H4 (cell line): ENCODE measurements at places on chromosomes 6 and 20. TPM values are rescaled to one million over a fixed set of nuclear protein-coding genes. Genes with fewer than 3 reads are reported as not detected.

GRCh38 chr6:47634210-47635047 lies 64.0 kb upstream of the ADGRF4 start:
- DNase-seq, result no peak

- no peak for DNase-seq
These were observed 85.6 kb downstream of the BFSP1 start for GRCh38 chr20:17445543-17445942.

GRCh38 chr6:74346936-74347535 lies 651.0 kb downstream of the CD109 start:
- DNase-seq, result no peak

- DNase-seq, result no peak
These were observed 43.9 kb downstream of the PLCB1 start for GRCh38 chr20:8175741-8176675.

Gene PRL
- total RNA-seq, result not detected in 2 replicates

DNA sequence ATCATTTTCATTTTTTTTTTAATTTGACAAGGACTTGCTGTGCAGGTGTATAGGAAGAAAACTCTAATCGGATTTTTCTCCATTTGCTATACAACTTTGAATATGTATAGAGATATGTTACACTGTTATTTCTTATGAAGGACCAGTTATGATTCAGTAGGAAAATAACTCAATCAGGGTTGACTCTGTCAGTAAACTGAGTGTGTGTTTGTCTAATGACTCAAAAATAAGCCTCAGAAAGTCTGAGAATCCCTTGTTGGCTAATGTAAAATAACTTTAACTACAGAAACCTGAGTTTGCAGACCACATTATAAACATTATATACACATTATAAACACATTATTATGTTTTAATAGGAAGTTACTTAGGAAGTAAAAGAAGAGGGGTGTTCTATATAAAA lies 352.6 kb downstream of the RIMS1 start:
- no peak for DNase-seq
